Sigmoid colon (tissue), 7 donors: ENCODE measurements at places on chromosomes 7 and 10. TPM values are rescaled to one million over a fixed set of nuclear protein-coding genes. Genes with fewer than 3 reads are reported as not detected.

DNA sequence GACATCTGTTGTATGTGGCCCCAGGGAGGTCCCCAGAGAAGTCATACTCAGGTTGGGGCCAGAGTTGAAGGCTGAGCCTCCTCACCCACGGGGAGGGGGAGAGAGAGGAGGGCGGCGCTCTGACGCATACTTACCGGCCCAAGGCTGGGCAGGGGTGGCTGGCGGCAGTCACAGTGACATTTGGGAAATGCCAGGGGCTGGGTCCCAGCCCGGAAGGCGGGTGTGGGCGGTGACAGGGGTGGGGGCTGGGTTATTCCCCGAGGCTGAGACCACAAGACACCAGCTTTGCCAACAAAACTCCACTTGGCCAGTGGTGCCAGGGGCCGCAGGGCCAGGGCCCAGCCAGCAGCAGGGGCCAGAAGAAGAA, 41.1 kb downstream of the RASGEF1A start:
- DNase-seq = peak; percentile 43
- H3K4me3 ChIP-seq = no peak overlapping the region
- H3K4me1 ChIP-seq = peaks cover 11% of the 10 kb centered on the region
- peaks cover 38% of the 10 kb centered on the region for H3K27me3 ChIP-seq
- no peaks in the 10 kb centered on the region for H3K36me3 ChIP-seq

- no peak for DNase-seq
- no peak overlapping the region for H3K4me3 ChIP-seq
- H3K36me3 ChIP-seq = no peaks in the 10 kb centered on the region
Observed at GRCh38 chr7:137829337-137829992, 17.3 kb downstream of the DGKI start.

- no peaks in the 10 kb centered on the region for H3K4me1 ChIP-seq
- no peak overlapping the region for H3K4me3 ChIP-seq
- no peaks in the 10 kb centered on the region for H3K27me3 ChIP-seq
- no peaks in the 10 kb centered on the region for H3K36me3 ChIP-seq
Observed at GRCh38 chr7:147524726-147525250, 1065.8 kb upstream of the C7orf33 start.

The TMEM176A gene
- total RNA-seq = 28.1 TPM

The LIPF gene
- total RNA-seq = not detected
